Activated gamma-delta T cell (primary cell): ENCODE measurements at places on chromosomes 1 and 21.

DNA sequence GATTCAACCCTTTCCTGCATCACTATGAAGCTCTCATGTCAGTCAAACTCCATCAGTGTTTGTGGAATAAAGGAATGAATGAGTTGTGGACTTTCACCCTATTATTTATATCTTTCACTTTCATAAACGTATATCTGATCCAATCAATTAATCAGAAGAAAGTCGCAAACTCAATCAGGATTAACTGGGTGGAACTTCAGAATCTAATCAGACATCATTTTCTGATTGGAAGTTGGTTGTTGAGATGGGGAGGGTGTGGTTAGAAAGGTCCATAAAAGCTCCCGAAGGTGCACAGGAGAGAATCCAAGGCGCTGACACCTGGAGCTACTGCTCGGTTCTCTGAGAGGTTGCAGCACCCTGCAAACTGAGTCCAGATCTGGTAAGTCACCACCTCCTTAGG lies at the start of gene PRAMEF12:
Gene PRAMEF12 (plus strand): TSS at position 301 of the 400 bp plus-strand sequence. CDS start 1,130 bp downstream, outside the sequence.
- DNase-seq = no peak

GRCh38 chr1:29621826-29622435 lies 385.6 kb downstream of the PTPRU start:
- DNase-seq = no peak

- no peak for DNase-seq
Measured at GRCh38 chr1:212482637-212483441, 50.1 kb downstream of the NENF start.

GRCh38 chr1:10787286-10787685 lies 9.2 kb downstream of the CASZ1 start:
- no peak for DNase-seq

DNA sequence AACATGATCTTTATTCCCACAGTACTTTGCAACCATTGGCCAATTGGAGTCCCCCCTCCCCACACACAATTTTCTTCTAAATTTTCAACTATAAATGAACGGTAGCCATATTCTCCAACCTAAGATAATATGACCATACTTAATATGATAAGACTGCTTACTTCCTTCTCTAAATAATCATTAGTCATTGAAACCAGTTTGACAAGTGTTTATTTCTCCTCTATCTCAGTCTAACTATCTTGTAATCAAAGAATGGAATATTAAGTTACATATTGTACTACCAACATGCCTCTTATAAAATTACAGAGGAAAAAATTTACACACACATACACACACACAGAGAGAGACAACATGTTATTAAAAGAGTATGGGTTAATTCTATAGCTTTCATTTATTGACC lies 567.4 kb upstream of the TMPRSS15 start:
- no peak for DNase-seq

- no peak for DNase-seq
Measured at GRCh38 chr1:45491487-45492260, 711 bp upstream of the TESK2 start.

DNA sequence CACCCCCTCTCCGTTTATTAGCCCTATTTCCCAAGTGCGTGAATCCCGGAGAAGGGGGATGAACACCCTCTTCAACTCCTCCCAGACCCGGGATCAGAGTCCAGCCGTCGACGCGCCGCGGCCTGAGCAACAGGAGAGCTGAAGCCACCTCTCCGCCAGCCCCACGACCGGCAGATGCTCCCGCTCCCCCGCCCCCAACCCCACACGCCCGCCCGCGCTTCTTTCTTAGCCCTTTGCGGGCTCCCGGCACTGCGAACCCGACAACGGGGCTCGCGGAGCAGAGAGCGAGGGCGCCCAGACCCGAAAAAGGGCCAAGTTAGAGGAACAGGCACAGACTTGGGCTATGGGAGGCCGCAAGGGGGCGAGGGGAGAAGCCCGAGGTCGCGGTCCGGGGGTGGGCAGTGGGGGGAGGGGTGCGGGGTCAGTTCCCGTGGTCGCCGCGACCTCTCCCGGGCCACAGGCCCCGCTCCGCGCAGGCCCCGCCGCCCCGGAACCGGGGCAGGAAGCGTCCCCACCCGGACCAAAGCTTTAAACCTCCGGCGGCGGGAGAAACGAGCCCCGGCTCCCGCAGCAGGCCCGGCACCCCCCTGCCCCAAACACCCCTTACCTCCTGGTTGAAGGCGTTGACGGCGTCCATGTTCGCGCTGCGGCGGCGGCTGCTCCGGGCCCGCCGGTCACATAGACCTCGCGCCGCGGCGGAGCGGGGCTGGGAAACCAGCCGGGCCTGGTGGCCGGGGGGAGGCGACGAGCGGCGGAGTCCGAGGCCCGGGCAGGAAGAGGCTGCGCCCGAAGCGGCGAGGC lies 662 bp downstream of the SCAF4 start:
- peak; percentile 49 for DNase-seq

- DNase-seq = no peak
Measured at GRCh38 chr1:30746212-30747032, 11.2 kb downstream of the LAPTM5 start.

GRCh38 chr1:6260433-6260934 lies 414 bp downstream of the GPR153 start:
- DNase-seq = no peak

- no peak for DNase-seq
Measured at GRCh38 chr21:42182713-42183371, 36.1 kb upstream of the ABCG1 start.

DNA sequence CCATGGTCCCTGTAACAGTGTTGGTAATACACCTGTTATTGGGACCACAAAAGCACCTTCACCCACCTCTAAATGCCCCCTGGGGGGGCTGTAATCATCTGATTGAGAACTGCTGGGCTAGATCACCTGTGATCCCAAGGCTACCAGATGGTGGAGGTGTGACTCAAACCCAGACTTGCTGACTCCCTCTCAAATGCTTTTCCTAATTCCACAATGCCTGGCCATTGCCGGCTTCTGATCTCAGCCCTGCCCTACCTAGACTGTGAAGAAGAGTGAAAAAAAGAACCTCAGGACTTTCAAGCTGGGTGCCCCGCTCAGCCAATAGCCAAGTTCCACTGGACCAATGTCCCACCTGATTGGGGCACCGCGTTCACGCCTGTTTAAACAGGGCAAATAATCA lies 9.6 kb downstream of the TMEM9 start:
- DNase-seq = no peak

GRCh38 chr1:117658676-117659075 lies 52.8 kb downstream of the TENT5C start:
- peak; percentile 37 for DNase-seq

GRCh38 chr1:218473522-218473921 lies 128.4 kb downstream of the TGFB2 start:
- DNase-seq = no peak

- DNase-seq = no peak
Measured at GRCh38 chr1:234730770-234731568, 121.0 kb upstream of the IRF2BP2 start.

GRCh38 chr1:235866205-235866912 lies at the start of gene LYST:
LYST (minus strand) TSS chr1:235866906; CDS start chr1:235830417, 36,489 bp downstream.
- DNase-seq = no peak

- no peak for DNase-seq
Measured at GRCh38 chr1:2347409-2347785, 44.0 kb downstream of the MORN1 start.

DNA sequence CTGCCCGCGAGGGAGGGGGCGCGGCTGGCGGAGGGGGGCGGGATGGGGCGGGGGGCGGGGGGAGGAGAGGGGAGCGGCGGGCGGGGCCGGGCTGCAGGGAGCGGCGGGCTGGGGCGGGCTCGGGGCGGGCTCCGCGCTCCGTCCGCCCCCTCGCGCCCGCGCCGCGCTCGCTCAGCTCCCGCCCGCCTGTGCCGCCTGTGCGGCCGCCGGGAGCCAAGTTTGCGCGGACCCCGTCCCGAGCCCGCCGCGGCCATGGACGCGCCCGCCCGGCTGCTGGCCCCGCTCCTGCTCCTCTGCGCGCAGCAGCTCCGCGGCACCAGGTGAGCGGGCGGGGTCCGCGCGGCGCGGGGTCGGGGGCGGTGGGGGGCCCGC lies at the start of gene GABRD:
Gene GABRD (plus strand): TSS at position 174 of the 372 bp plus-strand sequence. CDS start 79 bp downstream, at position 253.
- no peak for DNase-seq

GRCh38 chr1:240285540-240285939 lies 193.9 kb downstream of the FMN2 start:
- DNase-seq = no peak

DNA sequence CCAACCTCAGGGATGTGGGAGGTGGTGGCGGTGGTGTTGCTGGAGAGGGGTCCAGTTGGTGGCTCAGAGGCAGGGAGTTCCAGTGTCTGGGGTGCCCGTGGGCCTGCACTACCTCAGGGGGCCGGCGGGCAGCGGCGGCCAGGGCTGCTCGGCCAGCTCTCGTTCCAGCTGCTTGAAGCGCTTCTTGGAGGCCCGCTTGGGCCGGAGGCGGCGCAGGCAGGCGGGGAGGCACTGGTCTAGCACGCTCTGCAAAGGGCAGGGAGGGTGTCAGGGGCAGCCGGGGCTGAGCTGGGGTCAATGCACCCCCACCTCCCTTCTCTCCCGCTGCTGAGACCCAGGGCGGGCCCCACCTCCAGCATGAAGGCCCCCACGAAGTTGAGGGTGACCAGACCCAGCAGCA lies 5.7 kb upstream of the MFAP2 start:
- DNase-seq = no peak

GRCh38 chr1:18573170-18573569 lies 57.5 kb upstream of the PAX7 start:
- no peak for DNase-seq

- no peak for DNase-seq
Measured at GRCh38 chr21:45078877-45079281, 4.5 kb downstream of the ADARB1 start.

DNA sequence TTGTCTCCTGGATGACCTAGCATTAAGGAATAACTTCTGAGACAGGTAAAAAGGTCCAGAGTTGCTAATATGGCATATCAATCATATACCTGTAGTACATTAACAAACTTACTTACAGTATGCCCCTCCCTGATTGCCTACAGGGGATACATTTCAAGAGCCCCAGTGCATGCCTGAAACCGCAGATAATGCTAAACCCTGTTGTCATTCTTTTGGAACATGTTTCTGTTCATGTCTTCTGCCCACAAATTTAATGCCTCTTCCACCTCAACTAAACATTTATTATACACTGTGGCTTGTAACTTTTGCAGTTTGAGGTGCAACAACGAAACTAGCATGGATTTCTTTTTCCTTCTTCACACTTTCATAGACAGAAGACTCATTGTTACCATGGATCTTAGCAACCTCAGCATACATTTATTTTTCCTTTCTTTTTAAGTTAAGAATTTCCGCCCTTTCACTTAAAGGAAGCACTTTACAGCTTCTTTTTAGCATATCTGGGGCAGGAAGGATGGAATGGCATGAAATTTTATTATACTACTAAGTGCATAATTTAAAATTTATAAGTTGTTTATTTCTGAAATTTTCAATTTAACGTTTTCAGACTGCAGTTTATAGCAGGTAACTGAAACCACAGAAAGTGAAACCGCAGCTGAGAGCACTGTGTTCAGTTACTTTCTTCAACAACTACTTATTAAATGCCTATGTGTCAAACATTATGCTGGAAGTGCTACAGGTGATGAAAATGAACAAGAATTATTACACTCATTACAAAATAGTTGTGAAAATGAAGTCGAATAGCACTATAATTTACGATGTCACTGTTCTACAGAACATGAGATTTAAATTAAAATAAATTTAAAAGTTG lies 25.3 kb downstream of the F13B start:
- DNase-seq = no peak

DNA sequence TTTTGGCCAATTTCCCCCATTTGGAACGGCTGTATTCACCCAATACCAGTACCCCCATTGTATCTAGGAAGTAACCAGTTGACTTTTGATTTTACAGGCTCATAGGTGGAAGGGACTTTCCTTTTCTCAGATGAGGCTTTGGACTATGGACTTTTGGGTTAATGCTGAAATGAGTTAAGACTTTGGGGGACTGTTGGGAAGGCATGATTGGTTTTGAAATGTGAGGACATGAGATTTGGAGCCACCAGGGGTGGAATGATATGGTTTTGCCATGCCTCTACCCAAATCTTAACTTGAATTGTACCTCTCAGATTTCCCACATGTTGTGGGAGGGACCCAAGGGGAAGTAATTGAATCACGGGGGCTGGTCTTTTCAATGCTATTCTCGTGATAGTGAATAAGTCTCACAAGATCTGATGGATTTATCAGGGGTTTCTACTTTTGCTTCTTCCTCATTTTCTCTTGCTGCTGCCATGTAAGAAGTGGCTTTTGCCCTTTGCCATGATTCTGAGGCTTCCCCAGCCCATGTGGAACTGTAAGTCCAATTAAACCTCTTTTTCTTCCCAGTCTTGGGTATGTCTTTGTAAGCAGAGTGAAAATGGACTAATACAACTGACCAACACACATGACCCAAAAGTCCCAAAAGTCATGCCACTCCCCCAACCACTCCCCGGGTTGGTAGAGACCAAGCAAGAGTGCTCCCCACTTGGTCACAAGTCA lies 35.4 kb upstream of the ZNF496 start:
- no peak for DNase-seq

GRCh38 chr1:98210064-98210463 lies 289.2 kb upstream of the DPYD start:
- DNase-seq = no peak

- no peak for DNase-seq
Measured at GRCh38 chr1:173276922-173277800, 70.0 kb upstream of the TNFSF4 start.

DNA sequence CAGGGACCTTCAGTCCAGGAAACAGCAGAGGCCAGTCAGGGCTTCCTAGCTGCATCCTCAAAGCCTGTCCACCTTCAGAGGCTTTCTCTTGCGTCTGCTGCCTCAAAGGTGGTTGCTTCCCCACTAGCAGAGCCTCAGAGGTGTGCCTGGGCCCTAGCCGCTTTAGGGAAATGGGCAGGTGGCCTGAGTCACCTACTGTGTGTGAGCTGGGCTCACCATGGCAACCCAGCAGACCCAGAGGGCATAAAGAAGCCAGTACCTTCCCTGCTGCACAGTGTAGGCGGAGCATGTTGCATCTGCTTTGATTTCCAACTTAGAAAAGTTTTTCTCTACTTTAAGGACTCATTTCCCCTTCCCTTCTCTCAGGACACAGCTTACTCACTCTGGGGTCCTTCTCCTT lies 12.5 kb downstream of the SLC9A1 start:
- DNase-seq = no peak

DNA sequence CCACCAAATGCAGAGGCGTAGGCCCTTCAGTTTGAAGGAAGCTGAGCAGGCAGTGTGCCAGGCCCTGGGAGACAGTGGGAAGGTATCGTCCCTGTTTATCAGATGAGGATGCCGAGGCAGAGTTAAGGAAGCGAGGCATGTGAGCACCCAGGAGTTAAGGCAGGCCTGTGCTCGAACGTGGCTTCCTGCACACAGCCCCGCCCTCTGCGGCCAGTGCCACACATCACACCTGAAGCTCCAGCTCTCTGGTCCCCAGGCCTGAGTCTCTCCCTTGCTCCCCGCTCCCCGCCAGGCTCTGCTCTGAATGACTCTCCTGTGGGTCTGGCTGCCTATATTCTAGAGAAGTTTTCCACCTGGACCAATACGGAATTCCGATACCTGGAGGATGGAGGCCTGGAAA lies 32.1 kb downstream of the EPHX1 start:
- no peak for DNase-seq
